ENCODE measurements at places on chromosomes 3 and 15. TPM values are rescaled to one million over a fixed set of nuclear protein-coding genes. Genes with fewer than 3 reads are reported as not detected.

DGKG gene
- total RNA-seq, result 10.0 TPM

- no peak for DNase-seq
Measured at GRCh38 chr3:196772897-196773296, 33.2 kb downstream of the PAK2 start.

DNA sequence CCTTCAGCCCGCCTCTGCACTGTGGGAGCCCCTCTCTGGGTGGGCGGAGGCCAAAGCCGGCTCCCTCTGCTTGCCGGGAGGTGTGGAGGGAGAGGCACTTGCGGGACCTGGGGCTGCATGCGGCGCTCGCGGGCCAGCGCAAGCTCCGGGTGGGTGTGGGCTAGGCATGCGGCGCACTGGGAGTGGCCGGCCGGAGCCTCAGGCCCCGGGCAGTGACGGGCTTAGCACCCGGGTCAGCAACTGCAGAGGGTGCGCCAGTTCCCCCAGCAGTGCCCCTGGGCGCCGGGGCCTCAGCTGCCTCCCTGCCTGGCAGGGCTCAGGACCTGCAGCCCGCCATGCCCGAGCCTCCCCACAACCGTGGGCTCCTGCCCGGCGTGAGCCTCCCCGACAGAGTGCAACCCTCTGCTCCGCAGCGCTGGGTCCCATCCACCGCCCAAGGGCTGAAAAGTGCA lies 98.9 kb upstream of the POU1F1 start:
- no peak for DNase-seq

GRCh38 chr3:112086875-112087524 lies 811 bp downstream of the C3orf52 start:
- no peak for DNase-seq

PPP1R14D gene
- not detected for total RNA-seq

- DNase-seq, result no peak
Measured at GRCh38 chr15:98905963-98906711, 101.5 kb downstream of the PGPEP1L start.

GRCh38 chr3:142705198-142705597 lies 18.6 kb upstream of the TRPC1 start:
- no peak for DNase-seq

DNA sequence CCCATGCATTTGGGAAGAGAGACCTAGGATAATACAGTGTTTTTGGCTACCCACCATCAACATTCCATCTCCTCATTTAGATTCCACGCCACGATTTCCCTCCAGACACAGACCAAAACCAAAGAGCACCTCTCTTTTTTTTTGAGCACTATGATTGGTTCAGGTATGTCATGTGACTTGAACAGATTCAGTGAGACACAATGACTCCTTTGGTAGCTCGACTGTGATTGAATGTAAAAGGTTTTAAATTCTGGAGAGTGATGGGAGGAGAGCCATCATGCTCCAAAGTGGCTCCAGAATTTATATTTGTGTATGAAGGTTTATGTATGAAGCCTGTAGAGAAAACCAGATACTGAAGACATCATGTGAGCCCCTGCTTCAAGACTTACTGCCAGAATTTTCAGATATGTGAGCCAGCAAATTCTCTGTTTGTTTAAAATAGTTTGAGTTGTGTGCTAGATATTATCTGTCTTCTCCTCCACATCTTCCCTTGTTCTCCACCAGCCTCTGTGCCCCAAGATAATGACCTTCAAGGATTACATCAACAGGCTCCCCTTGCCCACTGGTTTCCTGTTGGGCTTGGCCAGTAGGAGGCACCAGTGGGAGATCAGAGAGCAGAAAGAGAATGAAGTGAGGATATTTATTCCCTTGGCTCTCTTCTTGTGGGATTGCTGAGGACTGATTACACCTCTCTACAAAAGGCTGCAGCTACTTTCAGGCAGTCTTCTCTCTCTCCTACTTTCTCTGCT lies 12.5 kb downstream of the MYD88 start:
- DNase-seq, result no peak

DNA sequence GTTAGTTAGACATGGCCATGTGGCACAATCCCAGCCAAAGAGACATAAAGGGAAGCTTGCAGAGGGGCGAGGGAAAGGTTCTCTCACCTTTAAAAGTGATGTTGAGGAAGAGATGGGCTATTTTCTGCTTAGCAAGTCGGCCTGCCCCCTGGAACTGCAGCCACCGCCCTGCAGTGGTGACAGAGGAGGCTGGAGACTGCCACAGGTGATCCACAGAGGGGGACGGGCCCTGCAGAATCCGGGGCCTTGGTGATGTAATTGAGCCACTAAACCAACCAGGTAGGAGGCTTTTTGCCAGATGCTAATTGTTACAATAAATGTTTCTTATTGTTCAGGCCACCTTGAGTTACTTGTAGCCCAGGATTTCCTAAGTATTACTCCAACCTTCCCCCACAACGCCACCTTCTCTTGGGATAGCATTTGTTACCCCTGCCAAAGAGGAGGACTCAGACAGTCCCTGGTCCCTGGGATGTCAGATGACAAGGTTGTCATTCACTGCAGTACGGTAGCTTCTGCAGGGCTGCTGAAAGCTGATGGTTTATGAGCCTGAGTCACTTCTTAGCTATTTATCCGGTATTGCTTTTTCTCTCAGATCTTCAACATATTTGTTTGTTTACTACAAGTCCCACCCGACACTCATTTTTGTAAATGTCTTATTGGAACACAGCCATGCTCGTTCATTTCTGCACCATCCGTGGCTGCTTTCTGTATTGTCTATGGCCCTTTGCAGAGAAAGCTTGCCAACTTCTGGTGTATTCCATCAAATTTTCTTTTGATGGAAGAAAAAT lies 63.3 kb upstream of the SEC61A1 start:
- DNase-seq, result no peak

GRCh38 chr15:75138016-75138999 lies 63.4 kb upstream of the C15orf39 start:
- no peak for DNase-seq

SPSB4 gene
- total RNA-seq, result not detected

DNA sequence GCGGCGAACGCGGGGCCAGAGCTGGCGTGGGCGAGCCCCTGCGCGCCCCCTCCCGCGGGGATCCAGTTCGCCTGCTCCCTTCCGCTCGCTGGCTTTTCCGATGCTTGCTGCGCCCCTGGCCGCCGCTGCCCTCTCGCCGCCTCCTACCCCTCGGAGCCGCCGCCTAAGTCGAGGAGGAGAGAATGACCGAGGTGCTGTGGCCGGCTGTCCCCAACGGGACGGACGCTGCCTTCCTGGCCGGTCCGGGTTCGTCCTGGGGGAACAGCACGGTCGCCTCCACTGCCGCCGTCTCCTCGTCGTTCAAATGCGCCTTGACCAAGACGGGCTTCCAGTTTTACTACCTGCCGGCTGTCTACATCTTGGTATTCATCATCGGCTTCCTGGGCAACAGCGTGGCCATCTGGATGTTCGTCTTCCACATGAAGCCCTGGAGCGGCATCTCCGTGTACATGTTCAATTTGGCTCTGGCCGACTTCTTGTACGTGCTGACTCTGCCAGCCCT lies 721 bp downstream of the P2RY1 start:
- DNase-seq, result no peak

GRCh38 chr15:70031261-70031660 lies 66.5 kb downstream of the TLE3 start:
- DNase-seq, result no peak

CCDC39 gene
- total RNA-seq, result not detected

GRCh38 chr3:36714343-36715086 lies 49.8 kb downstream of the DCLK3 start:
- no peak for DNase-seq

DNA sequence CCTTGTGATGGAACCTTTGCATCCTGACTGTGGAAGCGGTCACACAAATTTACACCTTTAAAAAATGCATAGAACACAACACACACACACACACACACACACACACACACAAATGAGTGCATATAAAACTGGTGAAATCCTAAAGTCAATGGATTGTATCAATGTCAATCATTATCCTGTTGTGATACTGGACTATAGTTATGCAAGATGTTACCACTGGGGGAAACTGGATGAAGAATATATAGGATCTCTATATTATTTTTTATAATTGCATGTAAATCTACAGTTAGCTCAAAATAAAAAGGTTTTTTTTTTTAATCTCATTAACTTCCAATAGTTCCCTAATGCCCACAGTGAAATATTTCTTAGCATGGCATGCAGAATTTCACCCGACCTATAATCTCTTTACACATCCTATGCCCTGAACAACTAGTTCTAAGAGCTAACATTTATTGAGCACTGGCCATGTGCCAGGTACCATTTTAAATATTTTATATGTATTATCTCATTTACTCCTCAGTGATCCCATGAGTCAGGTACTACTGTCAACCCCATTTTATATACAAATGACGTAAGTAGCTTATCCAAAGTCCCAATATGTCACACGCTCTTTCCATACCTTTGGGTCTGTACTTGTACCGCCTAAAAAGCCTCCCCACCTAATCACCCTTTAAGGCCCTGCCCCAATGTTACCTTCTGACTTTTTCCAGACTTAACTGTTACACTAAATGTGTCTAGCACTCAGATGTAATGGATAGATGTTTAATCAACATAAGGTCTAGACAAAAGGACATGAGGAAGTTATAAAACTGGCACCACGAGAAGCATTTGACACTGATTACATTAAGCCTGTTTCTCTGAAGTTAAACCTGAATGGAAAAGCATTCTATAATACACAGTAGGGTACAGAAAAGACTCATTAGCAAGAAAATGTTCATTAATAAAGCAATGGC lies 5.5 kb downstream of the ABCC5 start:
- DNase-seq, result no peak

CACNA1D gene
- total RNA-seq, result not detected

CASR gene
- not detected for total RNA-seq

DNA sequence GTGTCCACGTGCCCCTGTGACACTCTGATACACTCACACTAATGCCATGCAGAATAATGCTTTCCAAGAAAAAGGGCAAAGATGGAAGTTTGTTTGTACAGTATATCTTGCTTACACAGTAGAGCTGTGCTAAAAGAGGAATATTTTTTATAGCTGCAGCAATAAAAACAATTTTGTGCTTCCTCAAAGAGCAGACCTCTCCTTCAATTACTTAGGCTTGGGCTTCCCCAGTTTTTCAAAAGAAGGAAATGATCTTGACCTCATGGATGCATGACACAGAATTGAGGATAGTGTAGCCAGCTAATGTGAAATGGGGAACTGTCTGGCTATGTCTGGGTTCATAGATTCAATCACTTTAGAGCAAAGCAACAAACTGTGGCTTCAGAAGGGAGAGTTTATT lies 137.4 kb downstream of the STT3B start:
- no peak for DNase-seq

GRCh38 chr3:153911116-153911515 lies 210.1 kb upstream of the ARHGEF26 start:
- no peak for DNase-seq

- no peak for DNase-seq
Measured at GRCh38 chr3:175416600-175416999, 557.5 kb downstream of the NAALADL2 start.

- DNase-seq, result no peak
Measured at GRCh38 chr3:50924638-50925037, 249.9 kb downstream of the DOCK3 start.

DNA sequence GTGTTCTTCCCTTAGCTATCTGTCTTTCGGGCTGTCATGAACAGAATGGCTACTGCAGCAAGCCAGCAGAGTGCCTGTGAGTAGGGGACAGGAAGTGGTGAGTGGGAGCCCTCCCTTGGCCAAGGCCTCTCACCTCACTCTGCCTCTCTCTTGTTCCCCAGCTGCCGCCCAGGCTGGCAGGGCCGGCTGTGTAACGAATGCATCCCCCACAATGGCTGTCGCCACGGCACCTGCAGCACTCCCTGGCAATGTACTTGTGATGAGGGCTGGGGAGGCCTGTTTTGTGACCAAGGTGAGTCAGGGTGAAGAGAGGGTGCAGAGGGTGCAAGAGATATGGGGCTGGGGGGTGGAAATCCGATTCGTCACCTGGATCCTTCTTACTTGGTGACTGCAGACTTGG lies 3.0 kb downstream of the DLL4 start:
- no peak for DNase-seq

- no peak for DNase-seq
Measured at GRCh38 chr15:60418096-60418495, 20.3 kb upstream of the ANXA2 start.

GRCh38 chr3:98513091-98513511 lies 9.6 kb downstream of the CLDND1 start:
- DNase-seq, result no peak

All from naive thymus-derived CD4-positive, alpha-beta T cell (primary cell).